ENCODE measurements at places on chromosomes 5 and 9.

DNA sequence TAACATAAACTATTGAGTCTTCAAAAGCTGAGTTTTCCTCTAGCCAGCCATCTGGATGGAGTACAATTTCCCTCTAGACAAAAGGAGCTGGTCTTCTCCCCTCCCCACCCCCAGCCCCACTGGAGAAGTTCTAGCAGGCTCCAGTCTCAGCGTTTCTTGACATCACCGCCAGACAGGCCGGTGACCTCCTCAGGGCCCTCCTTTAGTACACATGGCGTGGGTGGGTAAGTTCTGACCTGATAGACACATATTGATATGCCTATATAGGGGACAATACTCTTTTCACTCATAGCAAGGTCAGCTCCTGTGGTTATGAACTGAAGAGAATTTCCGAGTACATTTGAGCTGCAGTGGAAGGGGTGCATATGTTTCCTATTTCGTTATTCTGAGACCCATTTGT is 27.2 kb downstream of the DNAI1 start:
- DNase-seq, result no peak

GRCh38 chr5:142777099-142777498 is 6.9 kb downstream of the ARHGAP26 start:
- no peak for DNase-seq

GRCh38 chr5:167908606-167909005 is 382.8 kb upstream of the WWC1 start:
- DNase-seq, result no peak

DNA sequence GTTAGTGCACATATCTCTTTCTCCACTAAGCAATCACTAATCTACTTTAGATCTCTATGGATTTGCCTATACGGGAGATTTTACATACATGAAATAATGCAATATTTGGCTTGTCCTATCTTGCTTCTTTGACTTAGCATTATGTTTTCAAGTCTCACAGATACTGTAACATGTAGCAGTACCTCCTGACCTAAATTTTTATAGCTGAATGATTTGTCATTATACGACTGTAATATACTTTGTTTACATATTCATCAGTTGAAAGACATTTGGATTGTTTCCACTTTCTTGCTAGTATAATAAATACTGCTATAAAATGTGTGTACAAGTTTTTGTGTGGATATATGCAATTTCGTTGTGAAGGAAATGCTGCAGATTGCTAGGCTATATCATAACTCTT is 1520.8 kb upstream of the CDH6 start:
- DNase-seq, result no peak
